ENCODE measurements at places on chromosomes 1 and 21.

DNA sequence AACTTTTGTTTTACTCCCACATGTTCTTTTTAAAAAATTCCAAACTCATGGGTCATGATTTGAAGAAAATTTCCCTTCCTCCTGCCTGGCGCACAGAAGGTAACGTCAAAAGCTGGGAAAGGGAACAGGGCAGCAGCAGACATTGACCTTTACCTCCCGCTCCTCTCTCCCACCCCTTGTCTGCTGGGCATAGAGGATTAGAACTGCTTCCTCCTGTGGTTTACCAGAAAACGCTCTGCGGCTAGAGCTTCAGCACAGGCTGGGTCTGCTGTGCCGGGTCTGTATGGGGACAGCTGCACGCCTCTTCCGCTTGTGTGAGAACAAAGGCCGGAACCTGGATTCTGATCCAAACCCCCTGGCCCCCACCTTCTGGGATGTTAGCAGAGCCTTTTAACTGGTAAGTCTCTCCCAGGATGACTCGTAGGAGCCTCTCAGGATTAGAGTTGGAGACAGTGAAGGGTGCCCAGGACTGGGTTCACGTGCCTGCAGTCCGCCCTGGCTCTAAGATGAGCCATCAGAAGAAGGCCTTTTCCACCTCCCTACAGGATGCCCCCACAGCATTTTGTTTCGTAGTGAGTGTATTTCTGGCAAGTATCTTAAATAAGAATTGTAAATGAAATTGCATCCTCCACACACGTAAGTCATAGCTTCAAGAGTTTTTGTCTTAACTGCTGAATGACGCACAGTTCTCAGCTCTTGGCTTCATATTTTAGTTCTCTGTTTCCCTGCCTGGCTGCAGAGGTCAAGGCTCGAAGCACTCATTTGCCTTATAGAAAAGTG lies 5.2 kb downstream of the H6PD start:
- H3K27ac ChIP-seq, result no peak overlapping the region
- H3K4me3 ChIP-seq, result peak overlapping the region; percentile 32
- DNase-seq, result peak; percentile 14
- H3K4me1 ChIP-seq, result peaks cover 56% of the 10 kb centered on the region
- H3K36me3 ChIP-seq, result no peaks in the 10 kb centered on the region

GRCh38 chr1:60279798-60280197 lies 206.2 kb upstream of the C1orf87 start:
- no peak for DNase-seq
- no peak overlapping the region for H3K4me3 ChIP-seq
- H3K27me3 ChIP-seq, result no peaks in the 10 kb centered on the region

DNA sequence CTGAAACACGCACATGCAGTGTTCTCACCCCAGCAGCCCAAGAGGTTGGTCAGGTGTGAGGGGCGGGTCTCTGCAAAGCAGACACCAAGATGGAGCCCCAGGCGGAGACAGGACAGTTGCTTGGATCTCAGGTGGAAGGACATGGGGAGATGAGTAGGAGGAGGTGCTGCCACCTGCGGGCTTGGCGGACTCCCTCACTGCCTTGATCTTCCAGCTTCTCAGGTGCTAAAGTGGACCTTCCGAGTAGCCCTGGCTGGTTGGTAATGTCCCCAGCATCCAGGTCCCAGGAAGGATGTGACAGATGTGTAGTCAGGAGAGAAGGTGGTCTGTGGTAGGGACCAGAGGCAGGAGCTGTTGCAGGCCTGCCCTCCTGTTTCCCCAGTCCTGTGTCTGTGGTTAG lies 114.1 kb downstream of the AJAP1 start:
- no peaks in the 10 kb centered on the region for H3K4me1 ChIP-seq
- H3K27ac ChIP-seq, result no peak overlapping the region
- no peak for DNase-seq
- H3K36me3 ChIP-seq, result no peaks in the 10 kb centered on the region
- H3K27me3 ChIP-seq, result no peaks in the 10 kb centered on the region

- H3K4me3 ChIP-seq, result no peak overlapping the region
- H3K27ac ChIP-seq, result no peak overlapping the region
- no peaks in the 10 kb centered on the region for H3K36me3 ChIP-seq
Observed at GRCh38 chr1:15028616-15029015, 124.9 kb upstream of the TMEM51 start.

- no peak overlapping the region for H3K27ac ChIP-seq
- H3K36me3 ChIP-seq, result peaks cover 8% of the 10 kb centered on the region
- DNase-seq, result no peak
- no peaks in the 10 kb centered on the region for H3K4me1 ChIP-seq
- no peak overlapping the region for H3K4me3 ChIP-seq
Observed at GRCh38 chr21:29102791-29103257, 27.6 kb upstream of the MAP3K7CL start.

DNA sequence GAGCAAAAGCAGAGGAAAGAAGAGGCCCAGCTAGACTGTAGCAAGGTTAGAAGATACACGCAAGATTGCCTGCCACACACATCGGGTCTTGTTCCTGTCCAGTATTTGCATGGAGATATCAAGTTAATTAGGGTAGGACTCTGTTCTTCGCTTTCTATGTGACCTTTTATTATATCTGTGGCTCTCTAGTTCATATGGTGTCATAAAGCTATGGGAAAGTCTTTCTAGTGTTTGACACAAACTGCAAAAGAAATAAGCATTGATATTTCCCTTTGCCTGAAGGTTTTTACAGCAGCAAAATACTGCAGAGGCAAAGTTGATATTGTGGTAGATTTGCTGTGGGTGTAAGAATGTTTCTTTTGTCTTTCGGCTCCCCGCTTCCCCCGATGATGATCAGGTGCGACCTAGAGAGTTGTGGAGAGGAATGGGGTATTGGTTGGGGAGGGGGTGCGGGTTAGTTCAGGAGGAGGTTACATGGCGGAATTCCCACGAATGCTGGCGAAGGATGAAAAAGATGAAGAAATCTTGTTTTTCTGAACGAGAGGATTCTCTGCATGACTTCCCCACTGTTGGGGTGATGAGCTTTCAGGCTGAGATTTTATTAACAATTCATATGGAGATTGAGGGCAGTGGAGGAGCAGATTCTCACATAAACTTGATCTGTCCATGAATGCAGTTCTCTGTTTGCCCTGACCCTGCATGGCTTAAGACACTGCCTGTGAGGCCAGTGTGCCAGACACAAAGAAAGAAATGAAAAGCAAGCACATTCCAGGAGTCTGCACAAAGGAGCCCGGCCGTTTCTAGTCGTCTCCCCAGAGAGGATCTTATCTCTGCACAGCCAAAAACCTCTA lies 550.2 kb downstream of the USP25 start:
- DNase-seq, result no peak
- H3K4me3 ChIP-seq, result no peak overlapping the region
- H3K36me3 ChIP-seq, result no peaks in the 10 kb centered on the region
- H3K27ac ChIP-seq, result no peak overlapping the region

- no peak overlapping the region for H3K4me3 ChIP-seq
- DNase-seq, result no peak
- no peaks in the 10 kb centered on the region for H3K36me3 ChIP-seq
- no peaks in the 10 kb centered on the region for H3K27me3 ChIP-seq
Observed at GRCh38 chr1:96306809-96307560, 414.6 kb upstream of the PTBP2 start.

- H3K36me3 ChIP-seq, result no peaks in the 10 kb centered on the region
- no peaks in the 10 kb centered on the region for H3K27me3 ChIP-seq
- no peak overlapping the region for H3K27ac ChIP-seq
- peaks cover 6% of the 10 kb centered on the region for H3K4me1 ChIP-seq
- H3K4me3 ChIP-seq, result no peak overlapping the region
Observed at GRCh38 chr1:93620172-93620840, 61.3 kb downstream of the BCAR3 start.

DNA sequence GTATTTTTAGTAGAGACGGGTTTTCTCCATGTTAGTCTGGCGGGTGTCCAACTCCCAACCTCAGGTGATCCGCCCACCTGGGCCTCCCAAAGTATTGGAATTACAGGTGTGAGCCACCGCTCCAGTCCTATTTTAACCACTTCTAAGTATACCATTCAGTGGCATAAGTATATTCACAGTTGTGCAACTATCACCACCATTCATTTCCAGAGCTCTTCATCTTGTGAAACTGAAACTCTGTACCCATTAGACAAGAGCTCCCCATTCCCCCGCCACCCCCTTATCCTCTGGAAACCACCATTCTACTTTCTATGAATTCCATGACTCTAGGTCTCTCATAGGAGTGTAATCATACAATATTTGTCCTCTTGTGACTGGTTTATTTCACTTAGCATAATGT lies 40.2 kb upstream of the CAMTA1 start:
- H3K36me3 ChIP-seq, result no peaks in the 10 kb centered on the region
- peaks cover 9% of the 10 kb centered on the region for H3K4me1 ChIP-seq
- no peak overlapping the region for H3K4me3 ChIP-seq
- H3K27me3 ChIP-seq, result peaks cover 3% of the 10 kb centered on the region

DNA sequence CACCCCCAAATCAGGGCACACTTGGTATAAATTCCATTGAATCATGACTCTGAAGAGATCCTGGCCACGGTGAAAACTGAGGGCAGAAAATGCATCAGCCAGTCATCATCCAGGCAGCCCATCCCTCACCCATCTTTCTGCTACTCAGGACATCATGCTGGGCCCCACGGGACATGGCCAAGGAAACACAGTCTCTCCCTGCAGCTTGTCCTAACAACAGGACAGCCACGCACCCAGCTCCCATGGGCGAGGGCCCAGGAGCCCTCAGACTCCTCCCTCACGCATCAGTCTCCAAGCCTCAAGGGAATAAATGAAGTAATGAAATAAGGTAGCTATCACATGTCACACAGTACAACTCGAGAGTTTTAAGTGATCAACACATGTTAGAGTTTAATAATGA lies 37.8 kb downstream of the ELK4 start:
- H3K27me3 ChIP-seq, result no peaks in the 10 kb centered on the region
- H3K27ac ChIP-seq, result peak overlapping the region; percentile 77
- peaks cover 12% of the 10 kb centered on the region for H3K36me3 ChIP-seq
- no peak overlapping the region for H3K4me3 ChIP-seq
- no peak for DNase-seq
- peaks cover 31% of the 10 kb centered on the region for H3K4me1 ChIP-seq

DNA sequence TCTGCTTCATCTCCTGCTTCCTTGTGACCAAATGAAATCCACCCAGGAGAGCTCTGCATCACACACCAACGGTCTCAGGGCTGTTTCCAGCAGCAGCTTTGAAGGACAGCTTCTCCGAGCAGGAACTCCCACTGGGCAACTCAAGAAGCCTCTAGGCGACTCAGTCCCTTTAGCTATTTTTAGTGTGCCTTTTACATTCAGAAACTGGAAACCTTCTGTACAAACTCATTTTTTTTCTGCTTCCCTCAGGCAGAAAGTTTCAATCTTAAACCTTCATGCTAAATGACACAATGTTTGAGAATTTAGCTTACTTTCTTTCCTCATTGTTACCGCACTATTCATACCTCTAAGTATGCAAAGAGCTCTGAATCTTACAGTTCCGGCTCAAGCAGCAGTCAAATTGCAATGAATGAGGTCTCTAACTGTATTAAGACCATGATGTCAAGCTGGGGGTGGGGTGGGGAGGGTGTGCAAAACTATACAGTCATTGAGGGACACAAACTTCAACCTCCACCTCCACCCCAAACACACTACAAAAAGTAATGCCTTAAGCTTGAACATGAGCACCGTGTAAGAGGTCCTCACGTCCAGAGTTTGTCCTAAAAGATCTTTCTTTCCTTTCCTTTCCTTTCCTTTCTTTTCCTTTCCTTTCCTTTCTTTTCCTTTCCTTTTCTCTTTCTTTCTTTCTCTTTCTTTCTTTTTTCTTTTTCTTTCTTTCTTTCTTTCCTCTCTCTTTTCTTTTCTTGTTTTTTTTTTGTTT lies 16.4 kb upstream of the TARBP1 start:
- peaks cover 10% of the 10 kb centered on the region for H3K4me1 ChIP-seq
- no peaks in the 10 kb centered on the region for H3K27me3 ChIP-seq
- H3K36me3 ChIP-seq, result no peaks in the 10 kb centered on the region
- H3K4me3 ChIP-seq, result no peak overlapping the region
- no peak for DNase-seq
- H3K27ac ChIP-seq, result no peak overlapping the region

- no peaks in the 10 kb centered on the region for H3K36me3 ChIP-seq
- H3K4me3 ChIP-seq, result no peak overlapping the region
- H3K4me1 ChIP-seq, result peaks cover 10% of the 10 kb centered on the region
- no peak overlapping the region for H3K27ac ChIP-seq
- no peaks in the 10 kb centered on the region for H3K27me3 ChIP-seq
- DNase-seq, result no peak
Observed at GRCh38 chr1:235883261-235883927, 16.7 kb upstream of the LYST start.

- peaks cover 41% of the 10 kb centered on the region for H3K4me1 ChIP-seq
- peak overlapping the region; percentile 96 for H3K4me3 ChIP-seq
- peaks cover 45% of the 10 kb centered on the region for H3K36me3 ChIP-seq
- H3K27me3 ChIP-seq, result no peaks in the 10 kb centered on the region
- peak overlapping the region; percentile 67 for H3K27ac ChIP-seq
- no peak for DNase-seq
Observed at GRCh38 chr1:100266741-100267140, 725 bp downstream of the RTCA start.

GRCh38 chr1:211920602-211921226 lies 90.2 kb upstream of the LPGAT1 start:
- H3K27me3 ChIP-seq, result peaks cover 2% of the 10 kb centered on the region
- no peak overlapping the region for H3K27ac ChIP-seq
- no peaks in the 10 kb centered on the region for H3K4me1 ChIP-seq
- no peak overlapping the region for H3K4me3 ChIP-seq

DNA sequence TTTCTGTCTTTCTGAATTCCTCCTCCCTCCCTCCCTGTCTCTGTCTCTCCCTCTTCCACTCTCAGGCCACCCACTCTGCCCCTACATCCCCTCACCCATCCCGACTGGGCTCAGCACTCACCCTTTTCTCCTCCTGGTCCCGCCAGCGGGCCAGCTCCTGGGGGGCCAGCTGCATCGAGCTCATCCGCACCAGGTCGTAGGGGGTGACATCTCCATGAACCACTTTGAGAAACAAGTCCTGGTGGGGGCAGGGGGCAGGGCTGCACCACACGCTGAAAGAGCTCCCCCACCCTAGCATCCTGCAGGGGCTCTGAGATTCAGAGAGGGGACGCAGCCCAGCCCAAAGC lies 17.8 kb downstream of the SPOCD1 start:
- no peak overlapping the region for H3K4me3 ChIP-seq
- H3K36me3 ChIP-seq, result no peaks in the 10 kb centered on the region
- no peaks in the 10 kb centered on the region for H3K4me1 ChIP-seq
- no peak overlapping the region for H3K27ac ChIP-seq
- DNase-seq, result no peak

DNA sequence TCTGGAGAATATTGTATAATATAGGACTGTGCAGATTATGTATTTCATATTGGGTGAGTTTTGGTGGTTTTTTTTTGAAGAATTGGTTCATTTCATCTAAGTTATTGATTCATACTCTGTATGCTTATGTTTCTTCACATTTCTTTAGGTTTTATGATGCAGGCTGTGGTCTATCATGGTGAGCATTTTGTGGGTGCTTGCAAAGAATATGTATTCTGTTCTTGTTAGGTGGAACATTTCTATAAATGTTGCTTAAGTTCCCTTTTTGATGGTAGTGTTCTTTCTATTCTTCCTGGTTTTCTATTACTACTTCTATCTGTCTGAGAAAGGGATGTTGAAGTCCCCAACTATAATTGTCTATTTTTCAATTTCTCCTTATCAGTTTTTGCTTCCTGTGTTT lies 42.6 kb downstream of the PKN2 start:
- DNase-seq, result no peak
- no peak overlapping the region for H3K4me3 ChIP-seq
- no peaks in the 10 kb centered on the region for H3K27me3 ChIP-seq
- H3K36me3 ChIP-seq, result peaks cover 4% of the 10 kb centered on the region
- H3K27ac ChIP-seq, result no peak overlapping the region
